Stomach (tissue), 19 donors: ENCODE measurements at places on chromosomes 1 and 21. TPM values are rescaled to one million over a fixed set of nuclear protein-coding genes. Genes with fewer than 3 reads are reported as not detected.

Gene TMPRSS2
- polyA plus RNA-seq, result 106 TPM

Gene FOXO6
- polyA plus RNA-seq, result 0.83 TPM

Gene FALEC
- 0.93 TPM for polyA plus RNA-seq

Gene TFF1
- 10,944 TPM for polyA plus RNA-seq

Gene MPL
- polyA plus RNA-seq, result not detected

Gene PROX1
- polyA plus RNA-seq, result 1.7 TPM

Gene CGN
- 14.0 TPM for polyA plus RNA-seq
